ENCODE measurements at places on chromosomes 16 and 17.

- no peak for DNase-seq
Observed at GRCh38 chr16:56108724-56109123, 82.6 kb upstream of the GNAO1 start.

- no peak for DNase-seq
Observed at GRCh38 chr17:16314859-16315258, 38.4 kb downstream of the CENPV start.

DNA sequence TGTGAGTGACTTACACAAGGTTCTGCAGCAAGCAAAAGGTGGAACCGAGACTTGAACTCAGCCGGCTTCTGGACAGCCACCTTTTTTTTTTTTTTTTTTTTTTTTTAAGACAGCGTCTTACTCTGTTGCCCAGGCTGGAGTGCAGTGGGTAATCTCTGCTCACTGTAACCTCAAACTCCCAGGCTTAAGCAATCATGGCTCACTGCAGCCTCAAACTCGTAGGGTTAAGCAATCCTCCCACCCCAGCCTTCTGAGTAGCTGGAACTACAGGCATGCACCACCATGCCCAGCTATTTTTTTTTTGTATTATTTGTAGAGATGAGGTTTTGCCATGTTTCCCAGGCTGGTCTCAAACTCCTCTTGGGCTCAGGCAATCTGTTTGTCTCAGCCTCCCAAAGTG is 55.2 kb upstream of the GOT2 start:
- no peak for DNase-seq

DNA sequence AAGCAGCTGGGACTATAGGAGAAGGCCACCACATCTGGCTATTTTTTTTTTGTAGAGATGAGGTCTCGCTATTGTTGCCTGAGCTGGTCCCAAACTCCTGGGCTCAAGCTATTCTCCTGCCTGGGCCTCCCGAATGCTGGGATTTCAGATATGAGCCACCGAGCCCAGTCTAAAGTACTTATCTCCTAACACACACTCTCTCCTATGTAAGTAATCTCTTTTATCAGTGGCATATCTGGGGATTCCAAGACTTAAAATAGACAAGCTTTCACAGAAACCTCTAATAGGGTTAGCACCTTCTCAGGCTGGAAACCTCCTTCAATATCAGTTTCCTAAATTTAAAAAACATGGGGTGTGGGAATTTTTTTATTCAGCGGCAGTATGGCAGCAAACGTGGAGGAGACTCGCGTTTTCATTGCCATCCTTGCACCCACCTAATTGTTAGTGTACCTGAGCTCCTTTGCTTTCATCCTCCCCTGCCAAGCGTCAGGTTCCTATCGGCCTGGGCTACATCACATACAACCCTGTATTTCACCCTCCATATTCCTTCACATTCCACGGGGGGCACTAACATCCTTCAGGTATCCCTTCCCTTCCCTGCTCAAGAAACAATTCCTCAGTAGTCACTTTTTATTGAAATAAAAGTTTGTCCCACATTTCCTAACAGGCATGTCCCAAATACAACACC is 1.1 kb downstream of the EZH1 start:
- DNase-seq = no peak

DNA sequence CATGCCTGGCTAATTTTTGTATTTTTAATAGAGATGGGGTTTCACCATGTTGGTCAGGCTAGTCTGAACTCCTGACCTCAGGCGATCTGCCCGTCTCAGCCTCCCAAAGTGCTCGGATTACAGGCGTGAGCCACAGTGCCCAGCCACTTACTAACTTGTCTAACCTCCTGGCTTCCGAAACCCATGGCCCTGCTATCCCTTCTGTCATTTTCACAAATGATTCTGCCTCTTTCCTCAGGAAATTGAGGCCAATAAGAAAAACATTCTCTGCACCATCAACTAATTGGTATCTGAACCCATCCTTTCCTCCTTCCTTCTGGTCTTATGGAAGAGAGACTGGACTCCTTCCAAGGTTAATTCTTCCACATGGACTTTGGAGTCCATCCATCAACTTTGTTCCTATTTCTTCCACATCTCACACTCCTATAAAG is 27.9 kb upstream of the TNRC6A start:
- DNase-seq = no peak

GRCh38 chr17:77150196-77150595 is 9.4 kb downstream of the SEC14L1 start:
- no peak for DNase-seq

Measured in activated naive CD4-positive, alpha-beta T cell (primary cell).